Psoas muscle (tissue), 8 donors: ENCODE measurements at places on chromosomes 12 and 14. TPM values are rescaled to one million over a fixed set of nuclear protein-coding genes. Genes with fewer than 3 reads are reported as not detected.

EMP1 gene
- total RNA-seq = 123 TPM

FOXG1 gene
- not detected for total RNA-seq

NFATC4 gene
- 12.0 TPM for total RNA-seq

FAIM2 gene
- 0.58 TPM for total RNA-seq

CSRNP2 gene
- 19.2 TPM for total RNA-seq

PRIMA1 gene
- 0.18 TPM for total RNA-seq

KRT79 gene
- total RNA-seq = not detected

FOS gene
- 119 TPM for total RNA-seq

ACRBP gene
- total RNA-seq = 0.82 TPM

DNA sequence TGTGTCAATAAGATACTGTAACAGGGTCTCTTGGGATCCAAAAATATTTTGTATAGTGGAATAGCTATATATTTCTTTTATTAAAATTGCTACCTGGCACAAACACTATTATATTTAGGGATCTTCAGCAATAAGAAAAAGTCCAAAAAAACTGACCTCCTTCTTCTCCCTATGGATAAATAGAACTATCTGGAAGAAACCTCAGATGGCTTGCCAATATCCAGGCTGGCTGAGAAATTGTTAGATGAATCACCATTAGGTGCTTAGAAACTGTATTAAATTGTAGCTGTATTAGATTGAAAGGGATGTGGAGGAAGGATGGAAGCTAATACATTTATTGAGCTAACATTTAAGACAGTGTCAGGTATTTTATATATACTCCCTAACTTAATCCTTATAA, 66.0 kb downstream of the SLC38A6 start:
- no peaks in the 10 kb centered on the region for H3K27me3 ChIP-seq
- H3K36me3 ChIP-seq = no peaks in the 10 kb centered on the region
- no peak overlapping the region for H3K27ac ChIP-seq
- DNase-seq = no peak
- H3K4me1 ChIP-seq = no peaks in the 10 kb centered on the region
- H3K4me3 ChIP-seq = no peak overlapping the region

- H3K27ac ChIP-seq = no peak overlapping the region
- no peak overlapping the region for H3K4me3 ChIP-seq
- H3K27me3 ChIP-seq = peaks cover 6% of the 10 kb centered on the region
- no peaks in the 10 kb centered on the region for H3K36me3 ChIP-seq
- peaks cover 3% of the 10 kb centered on the region for H3K4me1 ChIP-seq
- no peak for DNase-seq
Measured at GRCh38 chr12:56082967-56083366, 3.0 kb downstream of the ERBB3 start.

- no peaks in the 10 kb centered on the region for H3K36me3 ChIP-seq
- peak; percentile 44 for DNase-seq
- no peaks in the 10 kb centered on the region for H3K27me3 ChIP-seq
- H3K4me3 ChIP-seq = no peak overlapping the region
Measured at GRCh38 chr12:4148418-4149056, 125.0 kb upstream of the CCND2 start.

DNA sequence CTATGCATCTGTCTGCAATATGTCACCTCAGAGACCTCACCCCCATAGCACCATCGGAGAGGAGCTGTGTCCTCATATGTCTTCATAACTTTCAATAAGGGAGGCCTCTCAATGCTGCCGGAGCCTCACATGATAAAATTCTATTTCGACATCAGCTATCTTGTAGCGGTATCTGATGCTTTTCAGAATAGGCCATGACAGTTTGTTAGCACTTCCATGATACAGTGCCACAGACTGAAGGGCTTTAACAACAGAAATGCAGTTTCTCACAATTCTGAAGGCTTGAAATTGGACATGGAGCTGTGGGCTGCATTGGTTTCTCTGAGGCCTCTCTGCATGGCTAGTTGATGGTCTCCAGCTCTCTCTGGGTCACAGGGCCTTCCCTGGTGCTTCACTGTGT, 125.0 kb upstream of the PZP start:
- H3K36me3 ChIP-seq = no peaks in the 10 kb centered on the region
- H3K4me3 ChIP-seq = no peak overlapping the region
- no peak for DNase-seq
- H3K27ac ChIP-seq = no peak overlapping the region
- H3K27me3 ChIP-seq = no peaks in the 10 kb centered on the region
- no peaks in the 10 kb centered on the region for H3K4me1 ChIP-seq

- H3K4me1 ChIP-seq = no peaks in the 10 kb centered on the region
- no peak for DNase-seq
- H3K27me3 ChIP-seq = no peaks in the 10 kb centered on the region
- no peaks in the 10 kb centered on the region for H3K36me3 ChIP-seq
- H3K4me3 ChIP-seq = no peak overlapping the region
Measured at GRCh38 chr14:54554401-54554800, 12.5 kb upstream of the SAMD4A start.

- H3K4me1 ChIP-seq = peaks cover 27% of the 10 kb centered on the region
- no peaks in the 10 kb centered on the region for H3K27me3 ChIP-seq
- H3K36me3 ChIP-seq = no peaks in the 10 kb centered on the region
- no peak overlapping the region for H3K4me3 ChIP-seq
Measured at GRCh38 chr12:49349266-49349665, 2.6 kb downstream of the DNAJC22 start.

DNA sequence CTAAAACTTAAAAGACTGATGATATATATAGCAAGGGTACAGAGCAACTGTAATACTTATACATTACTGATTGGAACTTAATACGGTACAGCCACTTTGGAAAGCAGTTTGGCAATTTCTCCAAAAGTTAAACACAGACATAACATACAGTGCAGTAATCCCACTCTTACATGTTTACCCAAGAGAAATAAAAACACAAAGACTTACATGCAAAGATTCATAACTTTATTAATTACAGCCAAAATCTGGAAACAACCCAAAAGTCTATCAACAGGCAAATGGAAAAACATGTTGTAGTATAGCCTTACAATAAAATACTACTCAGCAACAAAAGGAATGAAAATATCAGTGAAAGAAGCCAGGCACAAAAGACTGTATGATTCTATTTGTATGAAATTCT, 84.6 kb downstream of the GARIN6 start:
- no peaks in the 10 kb centered on the region for H3K4me1 ChIP-seq
- no peak overlapping the region for H3K4me3 ChIP-seq
- no peaks in the 10 kb centered on the region for H3K36me3 ChIP-seq
- H3K27me3 ChIP-seq = no peaks in the 10 kb centered on the region
- H3K27ac ChIP-seq = no peak overlapping the region

DNA sequence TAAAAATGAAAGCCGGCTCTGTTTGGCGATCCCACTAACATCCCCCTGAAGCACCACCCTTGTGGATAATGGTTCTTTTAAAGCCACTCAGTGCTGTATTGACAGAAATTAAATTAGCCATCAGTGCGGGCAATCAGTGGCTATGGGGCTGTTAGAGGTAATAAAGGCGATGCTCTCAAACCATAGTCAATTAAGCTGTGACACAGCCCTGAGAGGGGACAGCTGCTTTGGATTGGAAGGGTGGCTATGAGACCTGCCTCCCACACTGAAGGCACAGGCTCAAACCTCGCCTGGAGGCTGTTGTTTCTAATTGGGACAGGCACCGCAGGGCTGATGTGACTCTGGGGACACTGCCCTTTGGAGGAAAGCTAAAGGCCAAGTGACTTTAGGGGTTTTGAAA, 562.2 kb downstream of the VRK1 start:
- H3K36me3 ChIP-seq = no peaks in the 10 kb centered on the region
- no peak overlapping the region for H3K27ac ChIP-seq
- no peaks in the 10 kb centered on the region for H3K4me1 ChIP-seq
- H3K27me3 ChIP-seq = no peaks in the 10 kb centered on the region

DNA sequence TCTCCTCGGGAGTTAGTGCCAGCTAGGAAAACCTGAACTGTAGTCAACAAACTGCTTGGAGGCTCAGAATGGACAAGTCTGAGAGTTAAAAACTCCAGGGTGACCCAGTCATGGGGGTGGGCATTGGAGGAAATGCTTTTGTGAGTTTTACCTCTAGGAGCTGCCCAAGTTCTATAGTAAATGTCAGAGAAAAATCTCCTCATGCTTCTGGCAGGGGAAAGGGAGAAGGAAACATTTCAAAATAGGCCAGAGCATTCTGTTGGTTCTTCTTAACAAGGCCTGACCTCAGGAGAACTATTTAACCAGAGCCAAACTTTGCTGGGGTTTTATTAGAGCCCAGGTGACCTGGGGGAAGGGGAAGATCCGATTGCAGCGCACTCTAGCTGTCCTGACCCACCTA, 12.3 kb downstream of the NINJ2 start:
- peak overlapping the region; percentile 31 for H3K27ac ChIP-seq
- peaks cover 27% of the 10 kb centered on the region for H3K4me1 ChIP-seq
- no peak overlapping the region for H3K4me3 ChIP-seq

- no peaks in the 10 kb centered on the region for H3K27me3 ChIP-seq
- H3K4me3 ChIP-seq = peak overlapping the region; percentile 15
- DNase-seq = no peak
- peak overlapping the region; percentile 50 for H3K27ac ChIP-seq
- no peaks in the 10 kb centered on the region for H3K36me3 ChIP-seq
Measured at GRCh38 chr12:662566-663292, 516 bp downstream of the NINJ2 start.

GRCh38 chr12:122473543-122474323, 27.0 kb downstream of the ZCCHC8 start:
- H3K27ac ChIP-seq = peak overlapping the region; percentile 21
- DNase-seq = no peak
- no peak overlapping the region for H3K4me3 ChIP-seq
- H3K36me3 ChIP-seq = peaks cover 10% of the 10 kb centered on the region
- peaks cover 6% of the 10 kb centered on the region for H3K4me1 ChIP-seq

- no peaks in the 10 kb centered on the region for H3K27me3 ChIP-seq
- peak overlapping the region; percentile 44 for H3K4me3 ChIP-seq
- H3K36me3 ChIP-seq = no peaks in the 10 kb centered on the region
- peaks cover 8% of the 10 kb centered on the region for H3K4me1 ChIP-seq
- no peak overlapping the region for H3K27ac ChIP-seq
- DNase-seq = no peak
Measured at GRCh38 chr12:116657921-116658495, 79.9 kb downstream of the SPRING1 start.

- no peak overlapping the region for H3K4me3 ChIP-seq
- no peak for DNase-seq
- H3K36me3 ChIP-seq = peaks cover 4% of the 10 kb centered on the region
- no peaks in the 10 kb centered on the region for H3K27me3 ChIP-seq
- peaks cover 12% of the 10 kb centered on the region for H3K4me1 ChIP-seq
Measured at GRCh38 chr12:29320295-29321085, 60.5 kb downstream of the ERGIC2 start.

- H3K27me3 ChIP-seq = no peaks in the 10 kb centered on the region
- no peak overlapping the region for H3K4me3 ChIP-seq
- no peaks in the 10 kb centered on the region for H3K36me3 ChIP-seq
Measured at GRCh38 chr12:102883204-102883799, 33.7 kb downstream of the PAH start.

- no peak for DNase-seq
- H3K4me3 ChIP-seq = no peak overlapping the region
- no peaks in the 10 kb centered on the region for H3K27me3 ChIP-seq
- H3K27ac ChIP-seq = no peak overlapping the region
- peaks cover 8% of the 10 kb centered on the region for H3K36me3 ChIP-seq
Measured at GRCh38 chr12:31390991-31391390, 65.0 kb upstream of the SINHCAF start.

DNA sequence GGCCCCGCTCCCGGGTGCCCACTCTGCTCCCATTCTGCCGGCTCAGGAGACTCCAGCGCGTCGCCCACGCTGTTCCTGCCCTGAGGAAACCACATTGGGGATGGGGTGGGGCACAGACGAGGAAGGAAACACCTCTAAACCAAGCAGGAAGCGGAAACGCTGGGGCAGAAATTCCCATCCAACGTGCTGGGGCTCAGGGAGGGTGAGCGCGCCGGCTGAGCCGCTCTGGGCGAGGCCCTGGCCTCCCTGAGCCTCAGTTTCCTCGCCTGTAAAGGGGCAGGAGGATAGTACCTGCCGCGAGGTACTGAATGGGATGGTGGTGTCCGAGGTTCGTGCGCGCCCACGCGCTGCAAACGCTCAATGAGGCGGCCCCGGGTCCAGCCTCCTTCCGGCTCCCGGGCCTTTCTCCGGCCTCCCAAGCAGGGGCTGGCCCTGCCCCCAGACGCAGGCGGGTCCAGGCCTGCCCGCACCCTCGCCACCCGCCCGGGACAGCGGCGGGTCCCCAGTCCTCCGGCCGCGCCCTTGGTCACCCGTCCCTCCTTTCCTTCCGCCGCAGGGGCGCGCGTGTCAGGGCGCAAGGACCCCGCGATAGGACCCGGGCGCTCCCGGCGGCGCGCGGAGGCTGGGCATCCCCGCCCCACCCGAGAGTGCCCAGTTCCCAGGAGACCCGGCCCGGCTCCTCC, 673 bp downstream of the BEGAIN start:
- H3K4me1 ChIP-seq = no peaks in the 10 kb centered on the region
- H3K4me3 ChIP-seq = peak overlapping the region; percentile 60
- no peak overlapping the region for H3K27ac ChIP-seq
- no peaks in the 10 kb centered on the region for H3K27me3 ChIP-seq
- DNase-seq = peak; percentile 15
- H3K36me3 ChIP-seq = no peaks in the 10 kb centered on the region

GRCh38 chr12:111314953-111315539, 53.8 kb downstream of the PHETA1 start:
- H3K4me3 ChIP-seq = no peak overlapping the region
- DNase-seq = no peak
- H3K4me1 ChIP-seq = no peaks in the 10 kb centered on the region

- H3K27ac ChIP-seq = no peak overlapping the region
- no peak overlapping the region for H3K4me3 ChIP-seq
- H3K4me1 ChIP-seq = no peaks in the 10 kb centered on the region
- no peaks in the 10 kb centered on the region for H3K36me3 ChIP-seq
- DNase-seq = no peak
Measured at GRCh38 chr12:103745962-103746361, 95.1 kb downstream of the NT5DC3 start.

- H3K27ac ChIP-seq = no peak overlapping the region
- H3K36me3 ChIP-seq = no peaks in the 10 kb centered on the region
- no peak overlapping the region for H3K4me3 ChIP-seq
- peaks cover 7% of the 10 kb centered on the region for H3K4me1 ChIP-seq
- DNase-seq = no peak
Measured at GRCh38 chr14:22555384-22556011, 33.5 kb downstream of the DAD1 start.
